ENCODE measurements at places on chromosomes 13 and 19.

- no peaks in the 10 kb centered on the region for H3K36me3 ChIP-seq
- peak overlapping the region; percentile 89 for H3K4me3 ChIP-seq
- no peaks in the 10 kb centered on the region for H3K27me3 ChIP-seq
- peaks cover 31% of the 10 kb centered on the region for H3K4me1 ChIP-seq
These were observed 857 bp upstream of the MAP2K7 start for GRCh38 chr19:7902796-7903243.

DNA sequence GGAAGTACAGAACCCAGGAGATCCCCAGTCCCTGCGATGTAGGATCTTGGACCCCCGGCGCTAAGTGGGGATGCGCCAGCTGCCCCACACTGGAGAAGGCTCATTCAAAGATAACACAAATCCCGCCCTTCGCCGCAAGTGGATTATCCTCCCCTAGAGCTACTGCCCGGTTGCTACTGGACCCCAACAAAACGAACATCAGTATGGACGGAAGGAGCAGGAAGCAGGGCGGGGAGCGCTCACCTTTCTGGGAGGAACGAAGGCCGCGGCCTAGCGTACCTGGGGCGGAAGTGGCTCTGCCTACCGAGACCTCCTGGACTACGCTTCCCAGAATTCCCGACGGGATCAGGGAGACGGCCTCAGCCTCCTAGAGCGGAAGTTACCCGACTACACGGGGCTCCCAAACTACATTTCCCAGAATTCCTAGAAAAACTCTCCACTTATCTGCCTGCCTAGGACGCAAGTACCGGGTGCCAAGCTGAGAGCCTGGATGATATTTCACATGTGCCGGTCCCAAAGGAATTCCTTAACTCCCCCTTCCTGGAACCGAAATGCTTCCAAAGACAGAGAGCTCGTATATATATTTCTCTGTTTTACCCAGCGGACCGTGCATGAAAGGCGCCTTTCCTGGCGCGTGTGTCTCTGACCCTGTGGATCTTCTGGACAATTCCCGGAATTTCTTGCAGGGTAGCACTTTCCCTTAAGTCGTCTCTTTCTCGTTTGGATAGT lies at the start of gene ZNF112:
Gene ZNF112 (minus strand): TSS at position 298 of the 729 bp plus-strand sequence. CDS start 16,141 bp downstream, outside the sequence.
- peak within 1 kb of the TSS; percentile 72 for H3K27ac ChIP-seq
- peak; percentile 78 for DNase-seq
- H3K4me1 ChIP-seq = peaks cover 3% of the 10 kb centered on the region
- peak within 1 kb of the TSS; percentile 81 for H3K4me3 ChIP-seq

- no peak overlapping the region for H3K4me3 ChIP-seq
- DNase-seq = no peak
- no peaks in the 10 kb centered on the region for H3K27me3 ChIP-seq
- H3K36me3 ChIP-seq = no peaks in the 10 kb centered on the region
- no peaks in the 10 kb centered on the region for H3K4me1 ChIP-seq
These were observed 192.9 kb downstream of the DIAPH3 start for GRCh38 chr13:59970847-59971246.

DNA sequence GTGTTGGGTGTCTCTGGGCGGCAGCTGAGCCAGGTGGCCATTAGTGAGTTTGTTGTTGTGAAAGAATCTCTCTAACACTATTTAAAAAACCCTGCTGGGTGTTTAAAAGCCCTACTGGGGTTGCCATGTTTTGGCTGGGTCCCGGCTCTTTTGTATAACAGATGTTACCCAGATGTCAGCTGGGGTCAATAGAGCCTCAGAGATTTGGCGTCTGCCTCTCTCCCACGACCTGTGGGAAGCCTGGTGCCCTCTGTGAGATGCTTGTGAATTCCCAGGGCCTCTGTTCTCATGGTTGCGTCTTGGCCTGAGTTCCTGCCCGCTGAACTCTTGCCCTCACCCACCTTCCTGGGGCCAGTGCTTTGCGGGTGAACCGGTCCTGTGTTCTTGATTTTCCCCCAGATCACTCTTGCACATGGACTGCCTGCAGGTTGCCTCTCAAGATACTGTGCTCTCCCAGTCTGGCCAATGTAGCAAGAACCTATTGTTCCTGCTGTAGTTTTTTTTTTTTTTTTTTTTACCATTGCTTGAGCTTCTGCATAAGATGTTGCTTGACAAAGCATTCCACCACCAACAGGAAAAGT lies 9.5 kb downstream of the NFILZ start:
- DNase-seq = no peak
- no peaks in the 10 kb centered on the region for H3K4me1 ChIP-seq
- no peak overlapping the region for H3K4me3 ChIP-seq
- H3K27me3 ChIP-seq = no peaks in the 10 kb centered on the region

DNA sequence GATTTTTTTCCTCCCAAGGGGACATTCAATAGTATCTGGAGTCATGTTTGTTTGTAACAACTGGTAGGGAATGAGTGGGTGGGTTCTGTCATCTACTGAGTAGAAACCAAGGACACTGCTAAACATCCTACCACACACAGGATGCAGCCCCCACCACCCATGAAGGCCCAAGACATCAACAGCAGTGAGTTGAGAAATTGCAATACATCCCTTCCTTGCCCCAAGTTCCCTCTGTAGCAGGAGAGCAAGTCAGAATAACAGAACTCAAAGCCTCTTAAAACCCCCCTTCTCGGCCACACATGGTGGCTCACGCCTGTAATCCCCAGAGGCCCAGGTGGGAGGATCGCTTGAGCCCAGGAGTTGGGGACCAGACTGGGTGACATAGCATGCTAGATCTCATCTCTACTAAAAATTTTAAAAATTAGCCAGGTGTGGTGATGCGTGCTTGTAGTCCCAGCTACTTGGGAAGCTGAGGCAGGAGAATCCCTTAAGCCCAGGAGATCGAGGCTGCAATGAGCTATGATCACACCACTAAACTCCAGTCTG lies 2.4 kb upstream of the CYP2F1 start:
- no peak overlapping the region for H3K4me3 ChIP-seq
- no peaks in the 10 kb centered on the region for H3K4me1 ChIP-seq
- DNase-seq = no peak

DNA sequence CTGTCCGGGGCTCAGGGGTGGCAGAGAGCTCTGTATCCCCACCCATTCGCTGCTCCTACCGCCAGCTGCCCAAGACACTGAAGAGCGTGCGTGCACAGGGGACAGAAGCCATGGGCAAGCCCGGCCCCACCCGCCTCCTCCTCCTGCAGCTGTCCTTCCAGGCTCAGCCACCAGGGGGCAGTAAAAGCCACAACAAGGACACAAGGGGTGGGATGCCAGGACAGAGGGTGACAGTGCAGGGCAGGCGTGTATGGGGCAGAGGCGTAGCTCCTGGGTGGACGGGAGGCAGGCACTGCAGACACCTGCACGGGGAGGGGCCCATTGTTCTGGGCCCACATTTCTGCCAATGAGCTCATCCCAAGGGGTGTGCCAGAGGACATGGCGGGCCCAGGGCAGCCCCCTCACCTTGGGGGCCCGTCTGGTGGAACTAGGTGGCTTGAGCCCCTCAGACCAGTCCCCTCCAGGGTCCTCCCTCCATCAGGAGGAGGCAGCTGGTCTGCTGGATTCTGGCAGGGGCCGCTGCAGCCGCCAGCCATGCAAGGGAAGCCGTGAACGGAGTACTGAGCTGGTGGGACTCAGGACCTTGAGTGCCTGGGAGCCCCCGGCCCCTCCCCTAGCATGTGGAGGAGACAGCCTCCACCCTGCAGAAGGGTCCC lies 61.2 kb downstream of the MLLT1 start:
- H3K36me3 ChIP-seq = peaks cover 11% of the 10 kb centered on the region
- H3K27ac ChIP-seq = no peak overlapping the region
- DNase-seq = peak; percentile 92
- H3K4me1 ChIP-seq = peaks cover 49% of the 10 kb centered on the region

GRCh38 chr19:52993342-52994178 lies 20.2 kb upstream of the ERVV-1 start:
- no peaks in the 10 kb centered on the region for H3K36me3 ChIP-seq
- H3K27me3 ChIP-seq = no peaks in the 10 kb centered on the region
- H3K4me1 ChIP-seq = peaks cover 8% of the 10 kb centered on the region
- H3K4me3 ChIP-seq = peak overlapping the region; percentile 68
- DNase-seq = peak; percentile 83

- peak overlapping the region; percentile 12 for H3K27ac ChIP-seq
- H3K27me3 ChIP-seq = no peaks in the 10 kb centered on the region
- peaks cover 29% of the 10 kb centered on the region for H3K4me1 ChIP-seq
These were observed 47.5 kb downstream of the C13orf46 start for GRCh38 chr13:113926301-113926761.

- H3K4me1 ChIP-seq = peaks cover 98% of the 10 kb centered on the region
- H3K36me3 ChIP-seq = peaks cover 20% of the 10 kb centered on the region
- no peak overlapping the region for H3K4me3 ChIP-seq
- peak overlapping the region; percentile 77 for H3K27ac ChIP-seq
- H3K27me3 ChIP-seq = no peaks in the 10 kb centered on the region
- DNase-seq = no peak
These were observed 9.7 kb downstream of the BCKDHA start for GRCh38 chr19:41407271-41407670.

- no peaks in the 10 kb centered on the region for H3K4me1 ChIP-seq
- peaks cover 31% of the 10 kb centered on the region for H3K27me3 ChIP-seq
- H3K27ac ChIP-seq = no peak overlapping the region
- no peak for DNase-seq
- H3K4me3 ChIP-seq = no peak overlapping the region
These were observed 31.9 kb upstream of the FLT1 start for GRCh38 chr13:28526876-28527275.

GRCh38 chr13:109644069-109644750 lies 142.2 kb downstream of the IRS2 start:
- no peak for DNase-seq
- H3K4me1 ChIP-seq = no peaks in the 10 kb centered on the region
- H3K4me3 ChIP-seq = no peak overlapping the region
- H3K27ac ChIP-seq = no peak overlapping the region

GRCh38 chr19:33687481-33688170 lies 65.9 kb downstream of the CHST8 start:
- H3K27ac ChIP-seq = no peak overlapping the region
- no peak for DNase-seq
- no peaks in the 10 kb centered on the region for H3K36me3 ChIP-seq
- peaks cover 45% of the 10 kb centered on the region for H3K27me3 ChIP-seq

DNA sequence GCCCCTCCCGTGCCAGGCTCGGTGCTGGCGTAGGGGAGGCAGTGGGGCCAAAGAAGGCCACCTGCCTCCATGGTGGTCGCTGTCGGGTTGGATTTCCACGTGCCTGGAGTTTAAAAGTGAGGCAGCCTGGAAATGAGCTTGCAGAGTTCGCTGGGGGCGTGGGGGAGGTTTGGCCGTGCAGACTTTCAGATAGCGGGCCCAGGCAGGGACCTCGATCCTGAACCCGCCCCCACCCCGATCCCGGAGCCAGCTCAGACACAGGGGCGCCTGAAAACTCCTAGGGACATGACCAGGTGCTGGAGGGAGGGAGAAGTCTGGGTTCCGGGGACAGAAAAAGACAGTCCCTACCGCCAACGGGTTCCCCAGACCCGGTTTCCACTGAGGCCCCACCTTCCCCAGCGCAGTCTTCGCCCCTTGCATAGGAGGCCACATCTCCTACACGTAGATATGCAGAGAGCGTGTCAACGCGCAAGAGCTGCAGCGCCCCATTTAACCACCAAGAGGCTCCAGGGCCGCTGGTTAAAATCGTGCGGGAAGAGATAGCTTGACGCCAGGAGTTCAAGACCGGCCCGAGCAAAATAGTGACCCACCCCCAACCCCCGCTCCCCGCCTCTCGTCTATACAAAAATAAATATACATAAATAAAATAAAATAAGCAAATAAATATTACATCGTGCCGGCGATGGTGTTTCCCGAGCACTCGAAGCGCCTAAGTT lies 8.5 kb downstream of the CCDC8 start:
- no peaks in the 10 kb centered on the region for H3K36me3 ChIP-seq
- peak overlapping the region; percentile 51 for H3K4me3 ChIP-seq
- H3K27ac ChIP-seq = peak overlapping the region; percentile 72
- DNase-seq = no peak

DNA sequence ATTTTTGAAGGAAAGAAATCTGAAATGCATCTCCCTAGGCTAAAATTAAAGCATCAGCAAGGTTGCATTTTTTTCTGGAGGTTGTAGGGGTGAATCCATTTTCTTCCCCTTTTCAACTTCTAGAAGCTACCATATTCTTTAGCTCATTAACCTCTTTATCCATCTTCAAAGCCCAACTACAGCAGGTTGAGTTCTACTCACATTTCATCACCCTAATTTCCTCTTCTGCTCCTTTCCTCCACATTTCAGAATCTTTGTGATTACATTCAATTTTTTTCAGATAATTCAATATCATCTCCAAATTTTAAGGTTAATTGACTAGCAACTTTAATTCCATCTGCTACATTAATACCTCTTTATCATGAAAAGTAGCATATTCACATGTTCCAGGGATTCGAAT lies 2655.7 kb upstream of the PCDH20 start:
- H3K27ac ChIP-seq = no peak overlapping the region
- H3K4me3 ChIP-seq = no peak overlapping the region
- no peaks in the 10 kb centered on the region for H3K36me3 ChIP-seq
- no peaks in the 10 kb centered on the region for H3K27me3 ChIP-seq
- no peak for DNase-seq

- no peaks in the 10 kb centered on the region for H3K36me3 ChIP-seq
- H3K4me3 ChIP-seq = no peak overlapping the region
- DNase-seq = no peak
- H3K27me3 ChIP-seq = no peaks in the 10 kb centered on the region
- H3K27ac ChIP-seq = no peak overlapping the region
- no peaks in the 10 kb centered on the region for H3K4me1 ChIP-seq
These were observed 25.0 kb downstream of the RFC3 start for GRCh38 chr13:33842986-33843385.

DNA sequence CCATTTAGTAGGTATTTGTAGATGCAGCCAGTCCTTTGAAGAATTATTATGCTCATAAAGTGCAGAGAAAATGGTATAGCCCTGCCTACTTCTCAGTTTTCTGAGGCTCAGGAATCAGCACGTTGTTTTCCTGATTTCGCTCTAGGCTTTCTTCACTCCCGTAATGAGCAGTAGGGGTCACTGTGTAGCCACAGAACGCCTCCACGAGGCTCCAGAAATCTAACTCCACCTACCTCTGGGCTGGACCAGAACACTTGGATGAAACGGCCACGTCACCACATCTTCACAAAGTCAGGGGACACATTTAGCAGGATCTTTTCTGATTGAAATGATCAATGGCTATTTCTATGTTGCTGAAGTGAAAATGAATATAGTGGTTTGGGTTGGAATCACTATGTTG lies 49.8 kb upstream of the GTF3A start:
- H3K4me1 ChIP-seq = no peaks in the 10 kb centered on the region
- H3K36me3 ChIP-seq = no peaks in the 10 kb centered on the region
- H3K27me3 ChIP-seq = peaks cover 28% of the 10 kb centered on the region
- no peak overlapping the region for H3K4me3 ChIP-seq

- peaks cover 7% of the 10 kb centered on the region for H3K27me3 ChIP-seq
- no peaks in the 10 kb centered on the region for H3K36me3 ChIP-seq
- no peak for DNase-seq
- H3K27ac ChIP-seq = no peak overlapping the region
These were observed 767.1 kb downstream of the UQCRFS1 start for GRCh38 chr19:28445826-28446225.

DNA sequence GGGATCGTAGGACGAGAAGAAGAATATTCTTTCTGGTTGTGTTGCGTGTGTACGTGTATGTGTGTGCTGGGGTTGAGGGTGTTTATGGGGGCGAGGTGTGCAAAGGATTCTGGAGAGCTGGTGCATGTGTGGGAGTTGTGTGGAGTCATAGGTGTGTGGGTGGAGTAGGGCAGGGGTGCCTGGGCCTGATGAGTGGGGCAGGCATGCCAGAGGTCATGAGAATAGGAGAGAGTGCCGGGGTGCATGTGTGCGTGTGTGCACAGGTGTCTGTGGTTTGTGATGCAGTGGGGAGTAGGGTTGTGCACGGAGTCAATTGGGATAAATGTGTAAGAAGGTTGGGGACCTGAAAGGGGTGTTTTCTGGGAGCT lies 649 bp downstream of the TMEM91 start:
- no peak for DNase-seq
- peak overlapping the region; percentile 77 for H3K4me3 ChIP-seq
- H3K36me3 ChIP-seq = no peaks in the 10 kb centered on the region
- no peaks in the 10 kb centered on the region for H3K27me3 ChIP-seq
- peaks cover 7% of the 10 kb centered on the region for H3K4me1 ChIP-seq

Measured in heart right ventricle (tissue), 16 donors.